ENCODE measurements at places on chromosomes 6 and 20.

DNA sequence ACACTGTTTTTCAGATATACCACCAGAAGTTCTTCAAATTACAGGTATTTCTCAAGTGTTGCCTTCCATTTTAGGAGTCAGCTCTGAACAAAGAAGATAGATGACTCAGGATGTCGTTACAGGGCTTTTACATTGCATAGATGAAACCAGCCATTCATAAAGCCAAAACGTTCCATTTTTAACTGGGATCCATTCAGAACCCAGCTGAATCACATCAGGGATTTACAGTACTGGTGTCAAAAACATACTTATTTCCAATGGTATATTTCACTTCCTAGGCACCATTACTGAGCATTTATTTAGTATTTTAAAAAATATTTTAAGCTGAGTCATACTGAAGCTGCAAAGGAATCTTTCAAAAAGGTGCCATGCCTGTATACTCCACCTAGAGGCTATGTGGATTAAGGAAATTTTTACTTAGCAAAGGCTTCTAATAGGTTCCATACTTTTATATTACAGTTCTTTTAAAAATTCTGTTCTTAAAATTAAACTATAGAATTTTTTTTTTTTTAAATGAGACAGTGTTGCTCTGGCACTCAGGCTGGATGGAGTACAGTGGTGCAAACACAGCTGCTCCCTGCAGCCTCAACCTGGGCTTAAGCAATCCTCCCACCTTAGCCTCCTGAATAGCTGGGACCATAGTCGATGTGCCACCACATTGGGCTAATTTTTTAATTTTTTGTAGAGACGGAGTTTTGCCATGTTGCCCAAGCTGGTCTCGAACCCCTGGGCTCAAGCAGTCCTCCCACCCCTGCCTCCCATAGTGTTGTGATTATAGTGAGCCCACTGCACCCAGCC lies 2.6 kb downstream of the ASF1A start:
- no peak for DNase-seq

- DNase-seq: no peak
Measured at GRCh38 chr6:144635051-144635450, 349.9 kb downstream of the UTRN start.

GRCh38 chr20:10067321-10067720 lies 32.5 kb downstream of the ANKEF1 start:
- DNase-seq: no peak

GRCh38 chr6:1103945-1104623 lies 207.8 kb upstream of the FOXQ1 start:
- DNase-seq: no peak

DNA sequence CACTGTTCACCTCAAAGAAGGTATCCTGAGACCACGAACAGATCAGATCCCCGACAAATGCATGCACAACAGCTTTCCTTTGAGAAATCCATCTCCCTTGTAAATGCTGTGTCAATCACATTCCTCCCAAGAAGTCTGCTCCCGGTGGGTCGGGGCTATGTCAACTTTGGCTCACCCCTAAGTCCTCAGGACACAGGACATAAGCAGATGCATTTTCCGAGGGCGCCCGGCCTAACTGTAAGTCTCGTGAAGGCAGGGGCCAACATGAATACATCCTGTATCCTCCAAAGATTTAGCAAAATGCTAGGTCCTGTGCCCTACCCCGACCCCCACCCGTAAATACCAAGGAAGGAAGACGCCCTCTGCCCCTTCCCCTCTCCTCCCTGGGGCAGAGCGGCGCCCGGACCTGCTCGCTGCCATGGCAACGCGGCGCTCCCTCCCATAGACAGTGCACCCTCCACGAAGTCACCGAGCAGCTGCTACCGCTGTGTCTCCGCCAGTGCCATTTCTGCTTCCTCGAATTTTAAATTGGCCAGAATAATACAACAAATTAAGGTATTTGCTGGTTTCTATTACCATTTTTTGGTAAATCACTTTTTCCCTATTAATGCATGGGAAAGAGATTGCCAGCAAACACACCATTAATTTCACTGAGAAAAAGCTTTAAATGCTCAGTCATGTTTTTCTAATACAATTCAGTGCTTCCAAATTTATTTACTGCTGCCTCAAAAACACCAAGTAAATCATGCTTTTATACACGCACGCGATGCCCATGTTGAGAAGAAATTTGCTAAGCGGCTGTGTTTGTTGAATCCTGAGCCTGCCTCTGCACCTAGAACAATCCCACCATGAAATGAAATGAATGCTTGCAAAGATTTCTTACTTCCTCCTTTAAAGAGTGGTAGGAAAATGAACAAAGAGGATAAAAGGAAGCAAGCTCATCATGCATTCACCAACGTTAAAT lies 100.6 kb downstream of the PCSK2 start:
- DNase-seq: no peak

- DNase-seq: no peak
Measured at GRCh38 chr6:168427184-168427583, 13.8 kb upstream of the SMOC2 start.

DNA sequence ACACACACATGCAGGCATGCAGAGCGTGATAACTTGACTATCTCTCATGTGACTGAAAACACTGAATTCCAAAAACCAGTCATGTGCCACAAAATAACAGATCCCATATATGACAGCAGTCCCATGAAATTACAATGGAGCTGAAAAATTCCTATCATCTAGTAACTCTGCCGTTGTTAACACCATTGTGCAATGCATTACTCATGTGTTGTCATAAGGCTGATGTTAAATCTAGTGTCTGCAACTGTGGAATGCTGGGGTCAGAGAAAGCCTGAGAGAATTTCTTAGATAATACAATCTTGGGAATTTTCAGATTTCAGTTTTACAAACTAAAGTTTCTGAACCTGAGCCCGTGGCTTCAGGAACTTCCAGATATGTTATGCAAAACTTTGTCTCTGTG lies 70.2 kb downstream of the LYRM4 start:
- DNase-seq: no peak

- no peak for DNase-seq
Measured at GRCh38 chr6:109102762-109103161, 7.5 kb downstream of the CEP57L1 start.

- no peak for DNase-seq
Measured at GRCh38 chr6:107670792-107671199, 153.3 kb downstream of the SCML4 start.

- DNase-seq: no peak
Measured at GRCh38 chr6:52616059-52616690, 39.3 kb upstream of the TRAM2 start.

DNA sequence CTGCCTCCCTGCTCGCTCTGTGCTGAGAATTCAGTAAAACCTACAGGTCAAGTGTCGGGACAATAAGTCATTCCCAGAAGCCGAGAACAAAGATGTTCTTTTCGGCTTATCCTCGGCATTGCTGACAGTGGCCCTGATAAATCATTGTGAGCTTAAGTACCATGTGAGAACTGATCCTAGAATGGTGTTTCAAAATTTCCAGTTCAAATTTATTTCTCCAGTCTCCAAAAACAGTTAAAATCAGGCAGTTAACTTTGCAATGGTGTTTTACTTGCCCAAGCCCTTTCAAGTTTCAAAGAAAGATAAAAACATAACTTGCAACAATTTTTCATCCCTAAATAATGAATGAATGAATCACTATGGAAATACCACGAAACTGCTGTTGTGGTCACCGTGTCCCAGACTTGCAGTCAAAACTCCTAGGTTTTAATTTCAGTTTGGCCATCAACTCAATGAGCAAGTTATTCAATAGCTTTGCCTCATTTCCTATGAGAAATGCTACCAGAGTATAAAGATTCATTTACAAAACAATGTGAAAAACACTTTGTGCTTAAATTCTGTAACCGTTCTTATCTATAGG lies 4.3 kb downstream of the ATP5F1E start:
- no peak for DNase-seq

DNA sequence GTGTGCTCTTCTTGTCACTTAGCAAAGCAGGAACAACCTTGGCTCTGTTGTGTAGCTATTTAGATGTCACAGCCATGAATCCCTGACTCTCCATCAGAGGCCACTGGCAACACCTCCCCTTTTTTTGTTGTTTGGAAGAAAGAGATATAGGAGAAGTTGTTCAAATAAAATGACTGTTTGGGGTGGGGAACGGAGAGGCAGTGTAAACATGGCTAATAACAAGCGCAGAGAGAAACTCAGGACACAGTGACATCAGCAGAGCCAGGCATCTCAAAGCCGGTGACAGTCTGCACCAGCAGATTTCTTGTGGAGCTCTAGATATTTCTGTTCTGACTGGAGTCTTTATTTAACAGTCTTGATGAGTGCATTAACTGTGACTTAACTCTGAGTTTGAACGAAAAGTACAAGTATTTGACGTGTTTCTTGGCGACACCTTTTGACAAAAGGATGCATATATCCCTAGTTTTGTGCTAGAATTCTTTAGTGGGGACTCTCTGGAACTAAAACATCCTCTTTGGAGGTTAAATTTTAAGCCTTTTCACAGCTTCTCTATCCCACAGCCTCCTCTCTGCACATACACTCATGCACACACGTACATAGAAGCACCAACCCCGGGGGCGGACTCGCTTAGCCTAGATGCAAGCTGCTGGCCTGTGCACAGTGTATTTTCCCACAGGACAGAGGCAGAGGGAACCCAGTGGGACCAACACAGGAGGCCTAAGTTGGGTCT lies 53.8 kb downstream of the ADAT2 start:
- no peak for DNase-seq

- DNase-seq: no peak
Measured at GRCh38 chr20:59526242-59527225, 77.8 kb upstream of the PHACTR3 start.

GRCh38 chr6:116248577-116248976 lies 5.3 kb downstream of the TSPYL4 start:
- DNase-seq: no peak

GRCh38 chr6:45438849-45439406 lies 61.2 kb upstream of the SUPT3H start:
- DNase-seq: no peak

DNA sequence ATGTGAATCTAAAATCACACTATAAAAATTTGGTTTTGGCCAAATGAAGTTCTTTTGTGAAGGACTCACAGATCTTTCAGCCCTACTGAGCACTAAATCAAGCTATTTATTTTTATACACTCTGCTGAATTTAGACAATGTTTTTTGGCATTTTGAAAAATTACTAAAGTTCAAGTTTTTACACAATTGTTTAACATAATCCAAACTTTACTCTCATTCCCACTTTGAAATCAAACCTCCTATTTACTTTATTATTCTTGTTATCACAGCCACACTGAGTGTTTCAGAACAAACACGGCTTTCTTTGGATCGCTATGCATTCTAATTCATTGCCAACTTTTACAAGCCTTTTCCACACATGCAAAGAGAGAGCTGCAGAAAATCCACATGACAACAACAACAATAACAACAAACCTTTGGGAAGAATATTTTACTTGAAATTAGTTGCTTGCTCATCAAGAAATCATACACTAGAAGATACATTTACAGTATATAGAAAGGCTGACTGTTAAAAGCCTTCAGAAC lies 49.1 kb upstream of the TMEM30A start:
- no peak for DNase-seq

- DNase-seq: no peak
Measured at GRCh38 chr6:47579040-47579439, 101.5 kb downstream of the CD2AP start.

DNA sequence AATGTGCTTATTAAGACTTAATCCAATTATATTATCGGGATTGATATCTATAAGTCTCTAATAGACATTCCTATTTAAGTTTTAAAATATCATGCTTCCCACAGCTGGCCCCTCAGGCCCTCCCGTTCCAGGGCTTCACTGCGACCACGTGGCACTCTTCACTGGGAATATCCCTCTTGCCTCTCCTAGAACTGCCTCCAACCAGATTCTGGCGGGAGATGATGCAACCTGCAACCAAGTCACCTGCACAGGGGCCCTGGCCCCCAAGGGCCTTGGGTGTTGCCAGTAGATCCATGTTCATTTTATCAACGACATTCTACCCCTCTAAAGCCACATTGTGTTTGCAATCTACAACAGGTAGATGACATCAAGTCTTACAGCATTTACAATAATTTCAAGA lies 18.4 kb upstream of the RAMACL start:
- DNase-seq: no peak

DNA sequence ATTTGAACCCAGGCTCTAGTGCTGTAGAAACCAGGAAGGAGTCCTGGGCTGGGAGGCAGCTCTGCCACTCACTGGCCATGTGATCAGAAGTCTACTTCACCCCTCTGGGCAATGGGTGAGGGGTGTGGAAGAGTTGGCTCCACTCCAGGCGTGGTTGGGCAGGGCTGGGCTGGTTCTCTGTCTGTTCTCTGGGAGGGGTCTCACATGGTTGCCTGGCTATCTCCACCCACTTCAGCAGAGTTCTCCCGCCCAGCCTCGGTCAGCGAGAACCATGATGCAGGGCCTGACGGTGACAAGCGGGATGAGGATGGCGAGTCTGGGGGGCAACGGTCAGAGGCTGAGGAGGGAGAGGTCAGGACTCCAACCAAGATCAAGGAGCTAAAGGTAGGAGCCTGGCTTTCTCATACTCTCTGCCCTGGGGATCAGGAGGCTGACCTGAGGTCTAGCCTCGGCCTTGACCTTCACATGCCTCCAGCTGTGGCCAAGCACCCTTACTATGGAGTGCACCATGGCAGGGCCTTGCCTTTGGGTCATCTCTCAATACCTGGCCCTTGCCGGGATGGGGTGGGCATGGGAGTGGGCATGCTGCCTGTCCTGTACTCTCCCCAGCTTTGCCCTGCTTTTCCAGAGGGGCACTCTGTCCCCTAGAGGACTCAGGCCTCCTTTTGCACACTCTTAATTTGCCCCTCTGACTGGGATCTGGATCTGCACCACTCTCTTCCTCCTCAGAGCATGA lies 39.6 kb downstream of the EPB41L1 start:
- DNase-seq: no peak

GRCh38 chr20:61748376-61748775 lies 317.3 kb downstream of the TAF4 start:
- no peak for DNase-seq

GRCh38 chr6:33202799-33203198 lies 1.7 kb upstream of the HSD17B8 start:
- no peak for DNase-seq

DNA sequence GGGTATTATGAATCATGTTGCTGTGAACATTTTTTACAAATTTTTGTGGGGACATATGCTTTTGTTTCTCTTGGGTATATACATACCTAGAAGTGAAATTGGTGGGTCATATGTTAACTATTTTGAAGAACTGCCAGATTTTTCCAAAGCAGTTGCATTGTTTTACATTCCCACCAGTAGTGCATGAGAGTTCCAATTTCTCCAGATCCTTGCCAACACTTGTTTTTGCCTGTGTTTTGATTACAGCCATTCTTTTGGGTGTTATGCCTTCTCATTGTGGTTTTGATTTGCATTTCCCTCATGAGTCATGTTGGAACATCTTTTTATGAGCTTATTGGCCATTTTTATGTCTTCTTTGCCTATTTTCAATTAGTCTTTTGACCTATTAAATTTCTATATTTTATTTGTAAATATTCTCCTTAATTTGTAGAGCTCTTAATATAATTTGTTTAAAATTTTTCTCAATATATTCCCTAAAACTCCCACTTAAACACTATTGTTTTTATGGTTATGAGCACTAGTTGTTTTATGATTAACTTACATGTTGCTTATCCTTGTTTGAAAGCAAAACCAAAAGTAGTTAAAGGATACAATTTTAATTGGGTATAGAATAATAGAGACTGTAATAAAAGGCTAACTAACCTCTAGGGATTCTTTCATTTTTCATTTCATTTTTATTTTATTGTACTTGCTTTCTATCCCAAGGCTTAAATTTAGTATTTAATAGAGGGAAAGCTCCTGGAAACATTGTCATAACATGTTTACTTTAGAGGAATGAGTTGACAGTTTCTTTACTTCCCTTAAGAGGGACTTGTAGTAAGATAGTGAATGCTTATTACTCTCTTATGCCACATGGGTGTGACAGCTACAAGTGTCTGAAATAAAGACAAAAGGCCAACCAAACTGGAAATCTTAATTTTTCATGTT lies 5.5 kb downstream of the UBR2 start:
- no peak for DNase-seq

GRCh38 chr20:10665027-10665561 lies 8.7 kb downstream of the JAG1 start:
- DNase-seq: no peak
